Inflammatory macrophage (primary cell): ENCODE measurements at places on chromosomes 1 and 21.

DNA sequence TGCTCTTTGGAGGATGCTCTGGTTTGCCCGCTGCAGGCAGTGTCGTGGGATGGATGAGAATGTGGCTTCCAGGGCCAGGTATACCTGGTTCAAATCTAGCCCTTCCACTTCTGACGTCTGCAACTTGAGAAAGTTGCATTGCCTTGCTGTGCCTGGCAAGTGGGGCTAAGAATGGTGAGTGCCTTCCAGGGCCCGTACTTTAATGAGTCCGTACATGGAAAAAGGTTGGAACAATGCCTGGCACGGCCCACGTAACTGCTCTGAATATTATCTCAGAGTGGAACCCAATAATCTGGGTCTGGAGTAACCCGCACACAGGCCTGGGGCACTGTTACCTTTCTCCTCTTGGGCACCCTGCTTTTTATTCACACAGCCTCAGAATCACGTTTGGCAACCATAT is 146.7 kb upstream of the EDN2 start:
- no peak for DNase-seq

GRCh38 chr21:18041012-18041411 is 203.6 kb upstream of the CHODL start:
- no peak for DNase-seq

DNA sequence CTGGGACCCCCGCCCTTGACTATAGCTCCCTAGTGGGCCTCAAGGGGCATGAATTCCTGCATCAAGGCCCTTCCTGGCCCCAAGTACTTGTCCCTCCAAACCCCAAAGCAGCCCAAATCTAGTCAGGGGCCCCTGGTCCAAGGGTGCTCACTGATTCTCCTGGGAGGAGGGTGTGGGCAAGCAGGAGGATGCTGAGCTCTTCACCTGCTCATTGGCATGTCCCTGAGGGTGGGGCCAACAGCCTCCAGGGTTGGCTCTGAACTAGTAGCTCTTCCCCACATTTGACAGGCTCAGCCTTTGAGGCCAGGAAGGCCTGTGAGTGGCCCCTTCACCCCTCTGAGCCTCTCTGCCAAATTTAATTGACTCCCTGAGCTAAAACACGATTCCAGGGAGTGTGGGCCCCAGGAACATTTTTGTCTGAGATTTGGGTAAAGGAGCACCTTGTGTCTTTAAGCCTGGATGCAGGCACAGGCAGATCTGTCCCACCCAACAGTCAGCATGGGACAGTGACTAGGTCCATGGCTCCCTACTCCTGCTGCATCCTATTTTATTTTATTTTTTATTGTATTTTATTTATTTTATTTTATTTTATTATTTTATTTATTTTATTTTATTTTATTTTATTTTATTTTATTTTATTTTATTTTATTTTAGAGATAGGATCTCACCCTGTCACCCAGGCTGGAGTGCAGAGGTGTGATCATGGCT is 11.0 kb upstream of the WNT9A start:
- no peak for DNase-seq

- peak; percentile 51 for DNase-seq
Observed at GRCh38 chr1:172185211-172185610, 235.3 kb upstream of the C1orf105 start.

DNA sequence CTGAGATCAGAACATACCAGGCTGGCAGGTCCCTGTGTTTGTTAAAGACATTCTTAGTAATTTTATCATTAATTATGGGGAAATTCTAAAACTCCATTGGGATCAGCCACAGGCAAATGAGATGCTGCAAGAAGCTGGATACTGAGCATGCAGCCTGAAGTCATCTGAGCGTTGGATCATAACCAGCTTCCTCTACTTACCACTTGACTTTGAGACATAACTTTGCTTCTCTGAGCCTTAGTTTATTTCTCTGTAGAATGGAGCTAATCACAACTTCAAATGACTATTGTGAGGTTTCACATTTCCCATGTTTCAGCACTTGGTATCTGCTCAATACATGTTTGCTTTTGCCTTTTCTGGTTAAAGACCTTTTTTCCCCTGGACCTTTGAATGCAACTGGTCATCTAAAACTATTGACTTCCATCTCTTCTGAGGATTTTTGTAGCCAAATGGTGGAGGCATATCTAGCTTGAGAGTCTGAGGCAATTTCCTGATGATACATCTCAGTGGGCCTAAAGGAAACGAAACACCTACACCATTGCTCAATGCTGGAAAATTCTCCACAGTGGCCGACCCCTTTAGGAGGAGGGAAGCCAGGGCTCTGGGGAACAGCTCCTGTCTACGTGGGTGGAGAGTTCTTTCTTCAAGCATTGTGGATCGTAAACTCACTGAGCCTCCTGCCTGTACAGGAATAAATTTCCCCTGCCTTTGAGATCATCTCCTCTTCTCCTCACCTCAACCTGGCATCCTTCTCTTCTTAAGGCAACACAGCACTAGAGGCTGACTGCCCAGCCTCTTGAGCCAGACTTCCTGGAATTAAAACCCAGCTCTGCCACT is 109.1 kb upstream of the HOOK1 start:
- peak; percentile 92 for DNase-seq

- DNase-seq: peak; percentile 22
Observed at GRCh38 chr1:67748630-67749029, 63.6 kb downstream of the GADD45A start.
